ENCODE measurements at places on chromosomes 7 and 10. TPM values are rescaled to one million over a fixed set of nuclear protein-coding genes. Genes with fewer than 3 reads are reported as not detected.

Gene CNPY1
- 2.4 TPM for total RNA-seq

Gene ANK3
- total RNA-seq, result 38.6 TPM

Gene OPN4
- total RNA-seq, result not detected

Gene NKX2-3
- total RNA-seq, result not detected

GRCh38 chr10:58642283-58642682 lies 129.6 kb downstream of the BICC1 start:
- DNase-seq, result no peak

- no peak for DNase-seq
These were observed 282.4 kb downstream of the AHR start for GRCh38 chr7:17580856-17581255.

DNA sequence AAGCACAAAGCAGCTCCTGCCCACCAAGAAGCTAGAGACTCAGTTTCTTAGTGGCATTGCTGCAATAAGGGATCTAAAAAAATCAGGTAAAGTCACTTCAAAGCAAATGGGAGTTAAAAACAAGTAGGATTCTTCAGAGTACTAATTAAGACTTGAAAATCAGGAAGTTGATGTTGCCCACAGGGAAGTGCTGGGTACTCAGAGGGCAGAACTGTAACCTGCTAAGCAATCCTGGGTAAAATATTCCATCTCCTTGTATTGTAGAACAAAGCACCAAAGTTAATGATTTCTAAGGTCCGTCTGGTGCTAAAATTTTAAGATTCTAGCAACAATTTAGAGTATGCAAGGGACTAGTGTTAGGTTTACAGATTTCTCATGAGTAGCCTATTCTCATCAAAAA lies 8.3 kb downstream of the PEX1 start:
- DNase-seq, result no peak

DNA sequence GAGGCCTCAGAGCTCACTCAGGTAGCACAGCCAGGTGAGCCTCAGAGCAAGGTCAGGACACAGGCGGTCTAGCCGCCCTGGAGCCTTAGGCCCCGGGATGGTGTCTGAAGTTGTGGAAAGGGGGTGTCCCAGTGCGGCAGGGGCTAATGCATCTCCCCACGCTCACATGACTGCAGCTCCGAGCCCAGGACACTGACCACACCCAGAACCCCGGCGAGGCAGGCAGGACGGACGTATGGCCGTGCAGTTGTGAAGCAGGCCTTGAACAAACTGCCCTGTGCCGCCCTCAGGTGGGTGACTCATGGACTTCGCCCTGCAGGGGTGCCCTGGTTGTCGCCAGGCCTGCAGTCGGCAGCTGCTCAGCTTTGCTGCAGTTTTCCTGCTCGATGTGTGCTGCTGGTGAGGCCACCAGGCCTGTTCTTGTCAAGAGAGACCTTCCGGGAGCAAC lies 5.0 kb upstream of the PRKAR1B start:
- DNase-seq, result peak; percentile 89

- peak; percentile 79 for DNase-seq
These were observed at the start of gene HECW1 for GRCh38 chr7:43112459-43112940. Gene HECW1 (plus strand): TSS chr7:43112647. CDS start chr7:43243906, 131,259 bp downstream.

- no peak for DNase-seq
These were observed 211.1 kb downstream of the GALNT17 start for GRCh38 chr7:71343039-71343438.

DNA sequence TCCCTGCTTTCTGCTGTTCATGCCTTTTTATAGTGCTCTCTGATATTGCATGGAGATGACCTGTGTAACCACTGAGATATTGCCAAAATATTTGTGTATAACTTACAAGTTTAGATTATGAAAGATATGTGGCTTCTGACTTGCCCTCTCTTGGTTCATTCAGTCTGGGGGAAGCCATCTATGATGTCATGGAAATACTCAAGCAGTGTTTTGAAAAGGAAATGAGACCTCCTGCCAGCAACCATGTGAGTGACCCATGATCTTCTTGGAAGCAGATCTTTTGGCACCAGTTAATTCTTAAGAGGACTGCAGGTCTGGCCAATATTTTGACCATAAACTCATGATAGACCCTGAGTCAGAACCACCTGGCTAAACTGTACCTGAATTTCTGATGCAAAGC lies 183.0 kb downstream of the THSD7A start:
- DNase-seq, result no peak

DNA sequence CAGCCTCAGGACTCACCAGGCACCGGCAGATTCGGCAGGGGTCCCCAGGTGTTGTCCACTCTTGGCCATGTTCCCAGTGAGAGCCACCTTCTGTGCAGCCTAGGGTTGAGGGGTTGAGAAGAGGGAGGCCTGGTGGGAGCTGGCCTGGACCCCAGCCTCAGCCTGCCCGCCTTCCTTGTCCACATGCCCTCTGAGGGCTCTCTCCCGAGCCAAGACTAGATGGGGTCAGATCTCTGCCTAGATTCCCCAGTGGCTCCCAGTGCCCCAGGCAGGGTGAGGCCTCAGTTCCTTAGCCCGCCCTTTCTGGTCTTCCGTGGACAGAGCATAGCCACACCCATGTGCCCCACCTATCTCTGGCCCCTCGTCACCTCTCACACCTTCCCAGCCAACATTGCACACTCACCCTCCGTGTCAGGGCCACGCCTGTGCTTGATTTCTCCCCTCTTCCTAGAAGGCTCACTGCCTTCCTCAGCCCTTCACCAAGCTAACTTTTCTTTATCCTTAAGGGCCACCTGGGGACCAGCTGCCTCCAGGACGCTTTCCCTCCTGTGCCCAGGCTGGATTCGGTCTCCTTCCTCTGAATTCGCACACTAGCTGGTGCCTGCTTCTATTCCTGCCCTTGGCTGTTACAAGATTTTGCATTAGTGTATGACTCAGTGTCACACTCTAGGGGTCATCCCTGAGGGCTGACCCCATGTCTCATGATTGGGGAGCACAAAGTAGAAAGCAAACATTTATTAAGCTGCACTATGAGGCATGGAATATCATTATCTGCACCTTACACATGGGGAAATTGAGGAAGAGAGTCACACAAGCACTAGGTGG lies 7.5 kb downstream of the KCP start:
- no peak for DNase-seq

DNA sequence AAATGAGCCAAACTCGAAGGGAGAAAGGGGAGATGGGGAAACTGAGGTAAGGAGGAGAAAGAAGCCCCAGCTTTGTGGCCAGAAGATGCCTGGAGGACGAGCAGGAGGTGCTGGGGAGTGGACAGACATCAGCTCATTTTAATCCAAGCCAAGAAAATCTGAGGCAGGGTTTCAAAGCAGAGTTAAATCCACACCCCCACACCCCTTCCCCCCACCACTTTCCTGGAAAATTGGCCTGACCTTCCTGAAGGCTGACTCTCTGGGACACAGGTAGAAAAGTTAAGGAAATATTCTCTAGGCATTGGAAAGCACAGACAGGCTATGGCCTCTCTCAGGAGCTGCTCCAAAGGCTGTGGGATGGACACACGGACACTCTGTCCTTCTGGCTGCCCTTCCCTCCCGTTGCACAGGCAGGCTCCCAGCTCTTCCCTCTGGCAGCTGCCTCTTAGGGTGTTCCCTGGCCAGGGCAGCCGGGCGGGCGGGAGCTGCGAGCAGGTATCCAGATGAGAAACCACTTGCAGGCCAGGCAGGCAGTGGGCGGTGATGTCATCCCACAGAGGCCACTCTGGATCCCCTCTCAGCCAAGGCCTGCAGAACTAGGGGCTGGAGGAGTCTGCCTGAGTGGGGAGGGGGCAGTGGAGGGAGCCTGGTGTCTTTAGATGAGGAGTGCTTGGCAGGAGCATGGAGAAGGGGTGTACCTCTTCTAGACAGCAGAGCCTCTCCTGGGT lies 171.8 kb downstream of the NEURL1 start:
- DNase-seq, result peak; percentile 59

- DNase-seq, result no peak
These were observed 200.0 kb downstream of the GFRA1 start for GRCh38 chr10:116073001-116073400.

DNA sequence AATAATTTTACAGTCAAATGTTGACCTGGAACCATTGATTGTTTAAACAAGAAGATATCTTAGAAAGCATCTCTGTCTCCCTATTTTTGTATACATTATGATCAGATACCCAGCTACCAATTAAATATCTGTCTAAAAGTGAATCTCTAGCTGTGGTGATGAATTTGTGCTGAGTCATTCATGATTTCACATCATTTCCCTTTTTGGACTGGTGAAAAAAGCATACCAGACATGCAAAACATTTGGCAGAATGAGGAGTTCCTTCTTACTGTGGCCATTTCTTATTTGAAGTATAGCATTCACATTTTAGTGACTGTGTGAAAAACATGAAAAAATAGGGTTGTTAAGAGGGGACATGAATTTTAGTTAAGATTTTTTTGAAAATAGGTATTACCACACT lies 98.0 kb upstream of the GATA3 start:
- DNase-seq, result no peak

- no peak for DNase-seq
These were observed 107.0 kb upstream of the PALS2 start for GRCh38 chr7:24466168-24466768.

- no peak for DNase-seq
These were observed 335.3 kb downstream of the FGFR2 start for GRCh38 chr10:121262774-121263430.

DNA sequence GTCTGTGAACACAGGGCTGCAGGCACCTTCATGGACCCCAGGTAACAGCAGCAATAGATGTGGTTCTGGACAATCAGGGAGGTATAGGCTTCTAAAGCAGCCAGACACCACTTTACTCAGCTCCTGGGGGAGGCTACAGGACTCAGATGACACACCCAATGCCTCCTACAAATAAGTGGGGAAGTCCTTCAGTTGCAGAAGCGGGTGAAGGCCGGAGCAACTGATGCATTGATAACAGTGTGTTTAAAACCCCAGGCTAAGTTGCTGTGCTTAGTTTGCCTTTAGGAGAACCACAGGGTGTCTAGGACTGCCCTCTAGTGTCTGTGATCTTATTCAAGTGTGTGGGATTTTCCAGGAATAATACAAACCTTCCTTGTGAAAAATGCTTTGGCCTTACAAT lies 5.9 kb upstream of the ITGA8 start:
- peak; percentile 24 for DNase-seq

Data from H7 (cell line).